ENCODE measurements at places on chromosomes 2 and 18.

DNA sequence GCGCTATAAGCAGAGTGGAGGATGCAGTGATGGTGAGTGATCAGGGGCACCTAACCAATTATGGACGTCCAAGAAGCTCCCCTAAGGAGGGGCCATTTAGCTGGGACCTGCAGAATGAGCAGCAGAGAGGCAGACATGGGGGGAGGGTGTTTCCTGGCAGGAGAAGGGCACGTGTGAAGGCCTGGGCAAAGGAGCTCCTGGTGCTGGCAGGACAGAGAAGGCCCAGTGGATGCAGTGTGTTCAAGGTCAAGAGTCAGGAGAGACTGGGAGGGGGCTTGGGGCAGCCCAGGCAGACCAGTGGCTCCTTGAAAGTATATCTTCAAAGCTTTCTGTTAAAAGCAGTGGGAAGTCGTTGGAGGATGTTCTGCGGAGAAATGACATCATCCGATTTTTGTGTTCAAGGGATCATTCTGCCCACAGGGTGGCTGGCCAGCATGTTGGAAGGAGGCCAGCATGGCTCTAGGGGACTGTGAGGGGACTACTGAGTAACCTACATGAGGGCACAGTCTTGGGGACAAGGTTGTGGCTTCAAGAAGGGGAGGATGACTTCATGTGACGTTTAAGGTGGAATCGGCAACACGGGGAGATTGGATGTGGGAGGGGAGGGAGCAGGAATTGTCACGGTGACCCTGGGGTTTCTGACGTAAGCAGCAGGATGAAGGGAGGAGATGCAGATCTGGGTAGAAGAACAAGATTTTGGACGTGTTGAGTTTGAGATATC, 9.0 kb upstream of the CIB4 start:
- no peak for DNase-seq

DNA sequence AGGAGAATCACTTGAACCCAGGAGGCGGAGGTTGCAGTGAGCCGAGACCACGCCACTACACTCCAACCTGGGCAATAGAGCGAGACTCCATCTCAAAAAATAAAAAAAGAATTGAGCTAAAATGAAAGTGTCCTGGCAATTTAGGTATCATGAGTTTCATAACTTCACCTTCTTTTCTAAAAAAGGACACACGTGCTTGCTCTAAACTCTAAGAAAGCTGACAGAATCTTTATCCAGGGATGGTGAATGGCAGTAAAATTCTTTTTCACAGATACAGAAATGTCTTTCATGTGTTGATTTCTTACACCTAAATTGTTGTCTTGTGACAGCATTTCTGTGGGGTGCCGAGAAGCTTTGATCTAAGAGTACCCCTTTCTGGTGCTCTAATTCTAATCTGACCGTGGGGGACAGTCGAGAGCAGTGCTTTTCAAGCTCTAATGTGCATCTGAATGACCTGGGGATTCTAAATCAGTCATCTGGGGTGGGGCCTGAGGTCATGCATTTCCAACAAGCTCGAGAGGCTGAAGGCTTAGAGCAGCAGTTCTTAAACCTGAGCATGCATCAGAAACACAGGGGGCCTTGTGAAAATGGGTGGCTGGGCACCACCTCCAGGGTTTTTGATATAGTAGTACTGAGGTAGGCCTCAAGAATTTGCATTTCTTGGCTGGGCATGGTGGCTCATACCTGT, 42.1 kb upstream of the REL start:
- DNase-seq, result no peak

- DNase-seq, result no peak
Measured at GRCh38 chr2:121949271-121949670, 193.8 kb downstream of the TSN start.

- no peak for DNase-seq
Measured at GRCh38 chr2:126902152-126902835, 3.6 kb downstream of the TEX51 start.

DNA sequence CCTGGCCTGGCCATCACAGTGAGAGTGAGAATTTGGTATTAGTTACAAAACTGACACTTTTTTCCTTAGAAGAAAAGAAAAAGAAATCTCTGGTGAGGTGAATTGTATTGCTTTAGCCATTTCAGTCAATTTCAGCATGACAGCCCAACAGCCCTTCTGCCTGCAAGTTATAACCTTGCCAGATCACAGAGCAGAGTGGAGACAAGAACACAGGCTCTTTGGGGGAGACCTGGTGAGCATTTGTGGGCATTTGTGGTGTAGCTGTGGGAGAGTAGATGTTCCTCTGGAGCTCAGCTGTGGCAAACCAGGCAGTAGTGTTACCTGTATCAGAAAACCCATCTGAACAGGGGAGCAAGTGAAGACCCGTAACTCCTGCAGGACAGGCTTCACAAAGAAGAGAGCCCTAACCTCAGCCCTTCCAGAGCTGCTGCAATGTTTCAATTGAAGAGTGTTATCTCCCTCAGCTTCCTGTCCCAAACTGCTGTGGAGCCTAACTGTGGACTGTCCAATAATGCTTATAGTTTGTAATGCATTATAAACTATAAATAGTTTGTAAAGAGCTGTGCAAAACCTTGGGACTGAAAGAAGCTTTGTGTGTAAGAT, 22.8 kb upstream of the DLX1 start:
- no peak for DNase-seq

DNA sequence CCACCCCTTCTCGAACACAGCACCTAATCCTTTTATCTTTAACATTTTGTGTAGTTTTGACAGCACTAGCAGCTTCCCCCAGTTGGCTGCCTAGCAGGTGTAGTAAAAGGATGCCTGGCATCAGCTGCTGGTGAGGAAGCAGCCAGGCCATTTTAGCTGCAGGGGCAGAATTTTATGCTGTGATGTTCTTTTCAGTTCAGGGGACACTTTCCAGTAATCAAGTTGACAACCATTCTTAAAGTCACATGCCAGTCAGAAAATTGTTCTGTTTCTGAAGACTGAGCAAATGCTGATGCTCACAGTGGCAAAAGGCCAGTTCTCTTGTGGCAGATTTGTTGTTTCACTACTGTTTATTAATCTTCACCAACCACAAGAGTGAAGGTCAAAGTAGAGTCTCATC, 570.8 kb downstream of the CCDC85A start:
- no peak for DNase-seq

DNA sequence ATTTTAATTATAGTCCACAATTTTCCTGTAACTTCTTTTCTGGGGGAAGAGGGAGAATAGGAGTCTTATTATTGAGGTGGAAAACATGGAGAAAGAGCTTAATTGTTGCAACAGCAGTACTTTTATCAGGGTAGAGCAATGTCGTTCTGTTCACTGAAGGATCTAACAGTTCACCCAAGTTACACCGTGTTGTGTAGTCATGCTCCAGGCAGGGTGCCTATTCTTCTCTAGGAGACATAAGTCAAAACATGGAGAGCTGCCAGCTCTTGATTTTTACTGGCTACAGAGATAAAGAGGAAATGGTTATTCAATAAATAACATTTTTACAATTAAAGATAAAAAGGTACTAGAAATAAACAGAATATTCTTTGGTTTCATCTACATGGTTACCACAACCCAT, 594.3 kb upstream of the NETO1 start:
- no peak for DNase-seq

DNA sequence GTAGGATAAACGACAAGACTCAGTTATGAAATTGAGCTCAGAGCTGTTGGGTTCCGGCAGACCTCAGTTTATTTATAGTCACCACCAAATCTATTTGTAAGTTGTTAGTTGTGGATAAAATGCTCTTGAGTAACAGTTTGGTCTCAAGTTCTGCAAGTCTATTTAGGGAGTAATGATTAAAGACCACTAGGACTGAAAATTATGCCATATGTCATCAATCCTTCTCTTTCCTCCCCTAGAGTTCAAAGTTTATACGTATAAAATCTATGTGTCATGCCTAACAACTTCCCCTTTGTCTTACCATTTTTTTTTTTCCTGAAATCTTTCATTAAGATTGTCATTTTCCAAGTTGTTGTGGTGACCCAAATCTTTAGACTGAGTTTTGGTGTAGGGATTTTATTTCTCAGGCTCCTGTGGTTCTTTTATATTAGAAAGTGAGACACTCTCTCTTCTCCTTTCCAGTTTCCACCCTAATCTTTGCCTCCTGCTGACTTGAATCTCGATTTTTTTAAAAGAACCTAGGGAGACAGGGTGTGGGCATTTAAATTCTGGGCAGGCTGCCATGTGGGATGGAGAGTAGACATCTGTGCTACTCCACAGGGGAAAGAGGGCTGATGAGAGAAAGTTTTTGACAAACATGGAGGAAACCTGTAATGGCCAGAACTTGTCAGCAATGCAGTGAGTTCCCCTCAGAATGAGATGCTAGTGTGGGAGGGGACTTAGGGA, 51.0 kb downstream of the LAMA3 start:
- DNase-seq, result no peak

DNA sequence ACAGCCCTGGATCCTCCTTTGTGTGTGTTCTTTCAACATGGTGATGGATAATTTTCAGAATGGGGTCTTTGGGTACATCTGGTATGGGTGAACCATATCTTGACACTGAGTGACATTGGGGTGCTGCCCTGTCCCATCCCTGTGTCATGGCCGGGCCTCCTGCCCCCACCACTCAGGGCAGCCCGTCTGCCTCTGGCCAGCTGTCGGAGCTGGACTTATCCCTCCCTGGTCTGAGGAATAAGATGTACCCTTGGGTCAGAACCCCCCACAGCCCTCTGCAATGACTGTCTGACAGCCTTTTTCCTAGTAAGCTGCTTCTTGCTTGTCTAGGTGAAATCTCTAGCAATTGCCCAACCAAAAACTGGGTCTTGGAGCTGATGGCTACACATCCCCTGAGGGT, 142.9 kb downstream of the SH3RF3 start:
- DNase-seq, result no peak

DNA sequence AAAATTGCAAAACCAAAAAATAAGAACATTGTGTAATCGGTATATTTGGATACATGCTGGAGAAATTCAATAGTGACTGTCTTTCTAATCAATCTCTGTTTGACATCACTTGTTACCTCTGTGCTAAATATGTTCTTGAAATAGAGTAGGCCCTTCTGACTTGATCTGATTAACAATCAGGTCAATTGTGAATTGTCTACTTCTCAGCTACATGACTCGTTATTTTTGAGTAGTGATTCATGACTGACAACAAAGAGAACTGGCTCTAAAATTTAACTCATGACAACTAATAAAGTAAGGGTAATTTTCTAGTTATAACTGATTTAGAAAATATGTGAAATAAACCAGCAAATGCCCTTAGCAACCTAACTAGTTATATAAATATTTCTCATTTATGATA, 312.1 kb downstream of the TMX3 start:
- no peak for DNase-seq

All from SHP77 (cell line).